ENCODE measurements at places on chromosomes 2 and 18.

- DNase-seq = no peak
Measured at GRCh38 chr18:27497246-27497645, 312.1 kb upstream of the CHST9 start.

DNA sequence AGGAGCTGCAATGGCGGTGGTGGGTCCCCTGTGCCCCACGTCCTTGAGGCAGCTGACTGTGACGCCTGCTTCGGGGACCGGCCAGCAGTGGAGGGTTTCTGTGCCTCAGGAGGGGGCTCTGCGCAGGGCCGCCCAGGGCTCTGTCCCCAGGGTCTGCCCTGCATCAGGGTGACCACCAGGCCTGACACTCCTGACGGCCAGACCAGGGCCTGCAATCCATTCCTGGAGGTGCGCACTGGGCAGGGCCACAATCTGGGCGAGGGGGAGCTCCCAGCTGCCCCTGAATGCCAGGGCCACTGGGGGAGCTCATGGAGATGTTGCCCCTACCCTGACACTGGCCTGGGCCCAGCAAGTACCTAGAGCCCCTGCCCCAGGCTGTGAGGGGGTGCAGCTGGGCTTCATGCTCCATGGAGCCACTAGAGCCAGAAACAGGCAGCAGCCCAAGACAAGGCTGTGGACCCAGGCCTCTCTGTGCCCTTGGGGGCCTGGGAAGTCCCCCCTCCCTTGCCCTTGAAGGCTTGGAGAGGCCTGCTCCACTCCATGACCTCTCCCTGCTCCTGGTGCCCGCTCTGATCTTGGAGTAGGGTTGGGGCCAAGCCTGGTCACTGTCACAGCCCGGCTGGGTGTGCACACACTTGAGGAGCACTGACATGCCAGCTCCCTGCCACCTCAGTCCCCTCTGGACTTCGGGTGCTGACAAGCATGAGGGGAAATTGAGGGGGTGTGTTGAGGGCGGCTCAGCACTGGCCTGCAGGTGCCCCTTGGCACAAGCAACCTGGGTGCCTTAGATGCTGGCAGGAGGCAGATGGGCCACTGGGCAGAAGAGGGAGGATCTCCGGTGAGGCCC is 55.9 kb downstream of the LDAH start:
- DNase-seq = no peak

DNA sequence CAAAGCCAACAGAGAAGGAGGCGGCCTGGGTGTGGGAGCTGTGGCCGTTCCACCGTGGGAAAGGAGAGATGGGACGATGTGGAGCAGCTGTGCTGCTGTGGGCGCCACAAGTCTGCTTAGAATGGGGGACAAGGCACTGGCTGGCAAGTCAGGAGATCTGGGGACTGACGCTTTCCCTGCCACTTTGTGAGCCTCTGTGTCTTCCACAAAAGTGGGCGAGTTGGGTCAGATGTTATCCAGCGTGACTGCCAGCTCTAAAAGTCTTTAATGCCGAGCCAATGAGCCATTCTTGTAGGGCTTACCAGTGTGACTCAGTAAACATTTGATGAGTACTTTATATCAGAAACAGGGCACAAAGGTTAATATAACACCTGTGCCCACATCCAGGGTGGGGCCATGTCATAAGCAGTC is 113.6 kb upstream of the MGAT5 start:
- DNase-seq = no peak

DNA sequence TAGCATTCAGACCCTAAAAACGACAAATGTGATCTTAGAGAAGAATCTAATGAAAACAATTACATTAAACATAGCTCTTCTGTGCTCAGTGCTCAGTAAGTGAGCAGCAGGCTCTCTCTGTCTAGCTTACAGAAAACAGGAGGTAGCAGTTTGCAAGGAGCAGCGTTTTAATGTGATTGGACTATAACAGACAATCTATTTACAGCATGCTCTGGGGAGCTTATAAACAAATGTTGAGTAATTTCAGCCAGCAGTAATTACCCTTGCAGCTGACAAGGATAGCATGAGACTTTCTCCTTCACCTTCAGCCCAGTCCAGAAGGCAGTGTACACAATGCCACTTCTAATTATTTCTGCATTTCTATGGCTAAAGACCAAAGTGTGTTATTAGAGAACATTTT is 270.4 kb downstream of the FIGN start:
- DNase-seq = peak; percentile 68

All from fibroblast of villous mesenchyme (primary cell).